Activated T-helper 2 cell treated with anti-CD3 and anti-CD28 coated beads, Interferon-gamma antibody, Interleukin-2, Interleukin-4, amounts not matched to agents 10 μg/mL and 5 μg/mL and 100 μg/mL, durations not matched to agents 14 hours and 24 hours and 36 hours (primary cell): ENCODE measurements at places on chromosomes 12 and 14. TPM values are rescaled to one million over a fixed set of nuclear protein-coding genes. Genes with fewer than 3 reads are reported as not detected.

The HCAR3 gene
- total RNA-seq, result 0.34 and 0.46 TPM in 2 replicates

The ACOT2 gene
- total RNA-seq, result 10.1 and 12.3 TPM in 2 replicates

The PLEKHG7 gene
- not detected in 2 replicates for total RNA-seq

The RPS6KA5 gene
- total RNA-seq, result 20.5 and 21.4 TPM in 2 replicates

The MDGA2 gene
- not detected in 2 replicates for total RNA-seq

The KRT6C gene
- not detected in 2 replicates for total RNA-seq

The CREBL2 gene
- total RNA-seq, result 22.3 and 23.3 TPM in 2 replicates

The KRT75 gene
- total RNA-seq, result not detected in 2 replicates

The SYNDIG1L gene
- not detected in 2 replicates for total RNA-seq

The AQP2 gene
- not detected in 2 replicates for total RNA-seq

- no peak for DNase-seq
These were observed 209.2 kb downstream of the C12orf75 start for GRCh38 chr12:105539735-105540134.

DNA sequence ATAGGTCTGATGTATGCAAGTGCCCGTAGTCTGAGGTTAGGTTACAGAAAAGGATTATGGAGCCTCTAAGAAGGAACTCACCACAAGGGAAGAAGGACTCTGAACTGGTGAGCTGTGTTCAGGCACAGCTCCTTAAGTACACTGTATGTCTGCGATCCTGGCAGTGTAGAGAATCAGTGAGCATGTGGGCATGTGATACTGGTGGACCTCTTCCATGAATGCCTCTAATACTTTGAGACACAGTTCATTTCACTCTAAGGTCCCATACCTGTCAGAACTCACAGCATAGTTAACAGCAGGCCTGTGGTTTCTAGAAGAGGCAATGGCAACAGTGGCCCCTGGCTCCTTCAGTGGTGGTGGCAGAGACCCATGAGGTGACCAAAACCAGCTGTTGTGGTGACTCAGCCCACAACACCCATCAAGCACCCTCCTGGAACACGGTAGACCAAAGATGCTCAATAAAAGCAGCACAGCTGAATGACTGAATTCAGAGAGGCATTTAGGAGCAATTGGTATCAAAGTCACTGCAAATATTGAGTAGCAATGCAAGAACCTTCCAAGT lies 6.9 kb upstream of the OR6J1 start:
- no peak for DNase-seq

DNA sequence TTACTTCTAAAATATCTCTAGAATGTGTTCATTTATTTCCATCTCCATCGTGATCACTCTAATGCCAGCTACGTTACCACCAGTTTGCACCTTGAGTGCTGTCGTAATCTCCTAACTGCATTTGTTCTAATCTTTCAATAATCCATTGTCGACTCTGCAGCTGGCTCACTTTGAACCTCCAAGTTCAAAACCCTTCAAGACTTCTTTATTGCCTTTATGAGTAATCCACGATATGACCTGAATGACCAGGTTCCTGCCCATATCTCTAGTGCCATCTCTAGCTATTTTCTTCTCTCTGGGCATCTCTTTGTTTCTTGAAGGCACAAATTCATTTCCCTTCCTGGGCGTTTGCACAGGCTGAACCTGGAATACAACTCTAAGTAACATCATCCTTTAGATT lies 76.7 kb downstream of the SRGAP1 start:
- DNase-seq, result no peak

GRCh38 chr12:12611512-12612306 lies at the start of gene CREBL2:
Gene CREBL2, plus strand, starts transcription at chr12:12611876. Its CDS starts 297 bp downstream, at chr12:12612173.
- peak; percentile 79 for DNase-seq

DNA sequence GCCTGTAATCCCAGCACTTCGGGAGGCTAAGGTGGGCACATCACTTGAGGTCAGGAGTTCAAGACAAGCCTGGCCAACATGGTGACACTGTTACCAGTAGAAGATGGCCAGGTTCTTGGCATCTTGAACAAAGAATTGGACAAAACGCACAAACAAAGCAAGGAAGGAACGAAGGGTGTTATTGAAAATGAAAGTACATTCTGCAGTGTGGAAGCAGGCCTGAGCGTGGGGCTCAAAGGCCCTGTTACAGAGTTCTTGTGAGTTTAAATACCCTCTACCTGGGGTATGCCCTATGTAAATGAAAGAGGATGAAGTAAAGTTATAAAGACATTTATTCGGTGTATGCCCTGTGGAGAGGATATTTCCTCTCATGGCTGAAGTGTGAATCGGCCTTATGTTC lies 20.8 kb upstream of the CDK17 start:
- DNase-seq, result no peak

- no peak for DNase-seq
These were observed 76.8 kb downstream of the WSCD2 start for GRCh38 chr12:108205864-108206263.

DNA sequence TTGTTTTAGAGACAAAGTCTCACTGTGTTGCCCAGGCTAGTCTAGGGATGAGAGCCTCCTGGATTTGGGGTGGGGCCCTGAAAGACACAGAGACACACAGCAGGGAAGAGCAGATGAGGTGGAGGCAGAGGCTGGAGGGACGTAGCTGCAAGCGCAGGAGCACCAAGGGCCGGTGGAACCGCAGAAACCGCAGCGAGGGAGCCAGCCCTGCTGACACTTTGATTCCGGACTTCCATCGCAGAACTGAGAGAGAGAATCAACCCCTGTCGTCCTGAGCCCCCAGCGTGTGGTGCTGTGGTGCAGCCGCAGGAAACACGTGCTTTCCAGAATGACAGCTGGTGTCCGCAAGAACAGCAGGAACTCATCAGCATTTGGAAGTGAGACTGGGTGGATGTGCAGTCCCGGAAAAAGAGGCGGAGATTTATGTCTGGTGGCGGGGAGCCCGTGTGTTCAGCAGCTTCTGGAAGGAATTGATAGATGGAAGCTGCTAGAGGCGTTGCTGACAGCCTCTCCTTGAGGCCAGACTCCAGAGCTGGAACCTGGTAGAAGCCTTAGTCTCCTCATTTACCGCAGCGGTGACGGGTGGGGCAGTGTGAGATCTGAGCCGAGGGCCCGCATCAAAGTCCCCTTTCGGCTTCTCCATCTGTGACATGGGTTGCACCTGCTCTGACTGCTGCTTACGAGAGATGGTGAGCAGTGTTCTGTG lies 21.9 kb upstream of the KLC1 start:
- DNase-seq, result peak; percentile 58

GRCh38 chr12:496736-497135 lies 37.0 kb downstream of the B4GALNT3 start:
- DNase-seq, result no peak

DNA sequence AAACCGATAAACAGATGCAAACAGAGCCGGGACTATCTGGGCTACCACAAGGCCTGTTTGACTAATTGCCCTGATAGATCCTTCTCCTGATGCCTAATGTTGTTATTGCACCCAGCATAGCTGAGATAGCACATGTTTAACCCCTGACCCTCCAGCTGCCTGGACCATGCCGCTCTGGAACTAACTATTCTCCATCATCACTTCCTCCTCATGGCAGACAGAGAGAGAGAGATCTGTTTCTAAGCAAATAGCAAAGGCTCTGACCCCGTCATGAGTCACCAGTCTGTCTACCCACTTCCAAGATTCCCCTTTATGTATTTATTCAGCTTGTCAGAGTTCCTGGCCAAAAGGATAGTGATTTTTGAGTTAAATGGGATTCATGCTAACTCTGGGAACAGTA lies 58.2 kb upstream of the FLRT2 start:
- DNase-seq, result no peak

DNA sequence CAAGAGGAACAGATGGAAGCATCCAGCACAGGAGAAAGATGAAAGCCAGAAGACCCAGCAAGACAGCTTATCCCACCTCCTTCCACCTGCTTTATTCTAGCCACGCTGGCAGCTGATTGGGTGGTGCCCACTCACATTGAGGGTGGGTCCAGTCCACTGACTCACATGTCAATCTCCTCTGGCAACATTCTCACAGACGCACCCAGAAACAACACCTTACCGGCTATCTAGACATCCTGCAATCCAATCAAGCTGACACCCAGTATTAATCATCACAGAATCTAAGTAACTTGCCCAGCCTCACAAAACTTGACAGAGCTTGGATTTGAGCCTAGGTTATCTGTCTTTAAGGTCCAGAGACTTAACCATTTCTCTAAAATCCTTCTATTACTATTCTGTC lies 208.9 kb downstream of the PAH start:
- no peak for DNase-seq

DNA sequence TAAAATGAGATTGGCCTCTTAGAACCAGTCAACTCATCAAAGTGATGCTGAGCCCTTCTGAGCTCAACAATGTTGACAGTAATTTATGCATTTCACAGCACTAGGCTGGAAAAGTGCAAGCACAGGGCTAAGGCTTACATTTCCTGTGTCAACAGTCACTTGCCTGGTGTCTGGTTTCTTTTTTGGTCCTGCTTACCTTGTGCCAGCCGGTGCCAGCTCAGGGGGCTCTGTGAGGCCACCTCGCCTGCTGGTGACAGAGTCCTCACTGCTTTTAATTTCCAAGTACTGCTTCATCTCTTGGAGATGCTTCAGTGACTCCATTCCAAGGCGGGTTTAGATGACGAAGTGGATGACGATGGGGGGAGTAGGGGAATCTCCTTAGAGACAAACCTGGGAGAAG lies 53.1 kb upstream of the KCNA1 start:
- no peak for DNase-seq

GRCh38 chr14:70909733-70910614 lies 2.7 kb downstream of the PCNX1 start:
- DNase-seq, result no peak

DNA sequence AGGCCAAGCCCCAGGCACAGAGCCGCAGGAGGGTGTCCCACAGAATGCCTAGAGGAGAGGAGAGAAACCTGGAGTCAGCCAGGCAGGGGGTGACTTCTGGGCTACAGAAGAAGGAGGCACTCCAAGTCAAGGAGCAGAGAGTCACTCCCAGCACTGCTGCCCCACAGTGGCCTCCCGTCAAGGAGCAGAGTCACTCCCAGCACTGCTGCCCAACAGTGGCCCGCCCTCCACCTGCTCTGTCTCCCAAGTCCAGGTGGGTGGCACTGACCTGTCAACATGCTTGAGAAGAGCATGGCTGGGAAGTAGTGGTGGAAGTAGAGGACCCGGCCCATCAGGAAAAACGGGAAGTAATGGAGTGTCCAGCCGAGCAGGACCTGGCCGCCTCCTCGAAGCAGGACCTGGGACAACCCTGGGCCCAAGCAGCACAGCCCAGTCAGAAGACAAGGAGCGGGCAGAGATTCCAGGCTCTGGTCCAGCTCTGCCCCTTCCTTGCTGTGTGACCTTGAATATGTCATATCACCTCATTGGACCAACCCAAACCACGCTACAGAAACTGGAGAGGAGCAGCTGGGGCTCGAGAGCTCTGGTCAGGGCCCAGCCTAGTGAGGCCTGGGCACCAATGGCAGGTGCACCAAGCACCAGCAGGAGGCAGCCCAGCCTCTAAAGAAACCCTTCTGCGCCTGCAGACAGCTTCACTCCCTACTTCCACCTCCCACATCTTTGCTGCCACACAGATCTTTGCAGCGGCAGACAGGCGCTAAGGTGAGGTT lies 7.6 kb upstream of the NGB start:
- DNase-seq, result no peak

- DNase-seq, result peak; percentile 55
These were observed 5.5 kb upstream of the GPR68 start for GRCh38 chr14:91249841-91250616.

- DNase-seq, result peak; percentile 11
These were observed 840 bp downstream of the SIX4 start for GRCh38 chr14:60723116-60723906.

DNA sequence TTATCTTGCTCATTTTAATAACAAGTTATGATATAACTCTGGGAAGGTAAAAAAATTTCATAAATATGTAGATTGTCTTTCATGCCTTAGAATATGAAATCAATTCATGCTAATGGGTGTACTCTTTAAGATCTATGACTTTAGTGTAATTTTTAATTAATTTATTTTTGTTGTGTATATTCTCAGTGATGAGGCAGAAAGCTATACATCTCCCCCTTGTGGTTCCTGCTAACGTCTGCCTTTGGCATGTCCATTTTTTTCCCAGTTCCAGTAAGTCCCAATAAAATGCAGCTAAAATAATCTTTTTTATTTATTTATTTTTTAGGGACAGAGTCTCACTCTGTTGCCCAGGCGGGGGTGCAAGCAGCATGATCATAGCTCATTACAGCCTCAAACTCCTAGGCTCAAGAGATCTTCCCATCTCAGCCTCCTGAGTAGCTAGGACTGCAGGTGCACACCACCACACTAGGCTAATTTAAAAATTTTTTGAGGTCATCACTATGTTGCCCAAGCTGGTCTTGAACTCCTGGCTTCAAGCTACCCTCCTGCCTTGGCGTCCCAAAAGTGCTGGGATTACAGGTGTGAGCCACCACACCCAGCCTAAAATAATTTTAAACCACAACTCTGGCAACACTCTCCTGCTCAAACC lies 3.3 kb upstream of the CHURC1 start:
- no peak for DNase-seq

DNA sequence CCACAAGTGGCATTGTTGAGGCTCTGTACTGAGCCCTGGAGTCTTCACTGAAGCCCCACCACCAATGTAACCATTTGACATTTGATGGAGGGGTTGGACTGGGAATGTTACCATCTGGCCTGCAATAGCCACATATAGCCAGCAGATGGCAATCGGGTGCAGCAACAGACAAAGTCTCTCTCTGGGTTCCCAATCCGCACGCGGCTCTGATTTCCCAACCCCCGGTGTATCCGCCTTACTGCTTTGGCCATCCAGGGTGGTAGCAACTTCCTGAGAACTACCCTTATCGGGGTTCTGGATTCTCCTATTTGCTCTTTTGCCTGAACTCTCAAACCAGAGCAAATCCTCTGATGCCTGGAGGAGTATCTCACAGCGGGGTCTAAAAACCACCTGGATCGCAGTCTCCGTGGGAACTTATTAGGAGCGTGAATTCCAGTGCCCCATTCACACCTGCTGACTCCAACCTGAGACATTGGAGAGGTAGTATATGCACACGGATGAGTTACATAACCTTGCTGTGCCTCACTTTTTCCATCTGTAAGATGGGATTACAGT lies 14.2 kb downstream of the VRTN start:
- peak; percentile 35 for DNase-seq

GRCh38 chr14:105375635-105376057 lies 22.7 kb upstream of the TEX22 start:
- no peak for DNase-seq

DNA sequence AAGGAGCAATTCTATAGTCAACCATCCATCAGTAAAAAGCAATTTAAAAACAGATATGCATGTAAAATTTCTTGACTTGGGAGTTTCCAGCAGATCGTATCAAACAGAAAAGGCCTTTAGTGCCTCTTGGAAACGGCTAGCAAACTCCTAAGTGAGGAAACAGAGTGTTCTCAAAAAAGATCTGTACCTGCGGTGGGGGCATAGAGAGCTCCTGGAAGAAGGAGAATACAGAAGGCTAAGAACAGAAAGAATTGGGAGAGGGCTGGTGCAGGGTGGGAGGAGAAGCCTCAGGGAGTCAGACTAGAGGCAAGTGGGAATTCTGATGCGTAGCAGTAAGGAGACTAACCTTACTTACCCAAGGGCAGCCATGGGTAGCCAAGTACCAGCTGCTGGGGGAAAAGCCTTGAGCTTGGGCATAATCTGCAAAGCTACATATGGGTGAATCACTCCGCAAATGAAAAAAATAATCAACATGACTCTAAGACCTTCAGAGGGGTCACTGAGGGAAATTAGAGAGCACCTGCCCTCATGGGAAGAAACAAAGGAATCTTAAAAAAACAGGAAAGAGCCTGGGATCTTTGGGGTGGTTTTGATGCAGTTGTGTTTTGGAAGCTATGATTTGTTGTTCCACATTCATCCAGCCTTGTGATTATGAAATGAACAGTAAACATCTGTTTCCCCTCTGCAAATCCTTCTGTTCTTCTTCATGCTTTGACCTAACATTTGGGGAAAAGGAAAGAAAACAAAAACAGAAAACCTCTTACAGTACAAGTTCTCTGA lies 10.4 kb downstream of the RHOJ start:
- no peak for DNase-seq
